ENCODE measurements at places on chromosomes 11 and 22. TPM values are rescaled to one million over a fixed set of nuclear protein-coding genes. Genes with fewer than 3 reads are reported as not detected.

C11orf91 gene
- not detected for total RNA-seq

HOATZ gene
- not detected for total RNA-seq

GRCh38 chr11:47448566-47449427 is at the start of gene RAPSN:
Gene RAPSN, minus strand, starts transcription at chr11:47449136. Its CDS starts 172 bp downstream, at chr11:47448964.
- no peak within 1 kb of the TSS for H3K4me3 ChIP-seq
- no peaks in the 10 kb centered on the region for H3K27me3 ChIP-seq
- H3K27ac ChIP-seq, result no peak within 1 kb of the TSS

IGF2 gene
- total RNA-seq, result 36.4 TPM

FAM181B gene
- total RNA-seq, result 1.6 TPM

TRIM48 gene
- total RNA-seq, result not detected

MMP13 gene
- not detected for total RNA-seq

- H3K27ac ChIP-seq, result no peak overlapping the region
- H3K4me3 ChIP-seq, result no peak overlapping the region
- H3K4me1 ChIP-seq, result peaks cover 10% of the 10 kb centered on the region
- no peak for DNase-seq
- peaks cover 14% of the 10 kb centered on the region for H3K36me3 ChIP-seq
- H3K27me3 ChIP-seq, result no peaks in the 10 kb centered on the region
These were observed 80.5 kb downstream of the PDHX start for GRCh38 chr11:34996958-34997357.

MYRF gene
- 0.71 TPM for total RNA-seq

C1QTNF4 gene
- total RNA-seq, result 1.8 TPM

- H3K4me3 ChIP-seq, result no peak overlapping the region
- H3K36me3 ChIP-seq, result no peaks in the 10 kb centered on the region
- no peaks in the 10 kb centered on the region for H3K4me1 ChIP-seq
These were observed 25.3 kb downstream of the ANO1 start for GRCh38 chr11:70103256-70103975.

Measured in esophagus muscularis mucosa (tissue), 4 donors.